ENCODE measurements at places on chromosomes 5 and 9.

- DNase-seq = no peak
These were observed 41.6 kb upstream of the FBN2 start for GRCh38 chr5:128579639-128580038.

- DNase-seq = no peak
These were observed 339.7 kb downstream of the NTRK2 start for GRCh38 chr9:85009251-85009650.

GRCh38 chr9:93248386-93249040 is 64.6 kb downstream of the WNK2 start:
- no peak for DNase-seq

GRCh38 chr9:130451509-130452388 is 7.0 kb downstream of the ASS1 start:
- DNase-seq = peak; percentile 91

DNA sequence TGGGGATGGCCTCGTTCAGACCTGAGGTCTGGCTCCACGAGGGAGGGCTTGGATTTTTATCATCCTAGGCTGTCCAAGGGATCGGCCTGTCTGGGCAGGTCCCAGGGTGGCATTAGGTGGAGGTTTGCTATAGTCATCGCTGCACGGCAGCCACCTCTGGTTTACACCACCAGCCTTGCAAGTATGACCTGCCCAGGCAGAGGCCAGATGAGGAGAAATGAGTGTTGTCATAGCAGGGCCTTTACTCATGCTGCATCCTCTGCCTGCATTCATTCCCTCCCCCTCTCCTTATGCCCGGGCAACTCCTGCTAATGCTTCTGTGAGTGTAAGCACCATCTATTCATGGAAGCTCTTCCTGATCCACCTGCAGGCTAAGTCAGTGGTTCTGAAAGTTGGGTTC is 15.3 kb upstream of the NDST1 start:
- no peak for DNase-seq

Data from left colon (tissue), 2 donors.